Activated CD4-positive, alpha-beta T cell treated with anti-CD3 and anti-CD28 coated beads, Interleukin-10, Interleukin-2, amounts not matched to agents 100 ng/mL and 50 ng/mL, durations not matched to agents 16 hours and 8 hours (primary cell): ENCODE measurements at places on chromosomes 5 and 9.
A peak's percentile ranks its signal among the peaks of the same experiment; 100 is the strongest.

DNA sequence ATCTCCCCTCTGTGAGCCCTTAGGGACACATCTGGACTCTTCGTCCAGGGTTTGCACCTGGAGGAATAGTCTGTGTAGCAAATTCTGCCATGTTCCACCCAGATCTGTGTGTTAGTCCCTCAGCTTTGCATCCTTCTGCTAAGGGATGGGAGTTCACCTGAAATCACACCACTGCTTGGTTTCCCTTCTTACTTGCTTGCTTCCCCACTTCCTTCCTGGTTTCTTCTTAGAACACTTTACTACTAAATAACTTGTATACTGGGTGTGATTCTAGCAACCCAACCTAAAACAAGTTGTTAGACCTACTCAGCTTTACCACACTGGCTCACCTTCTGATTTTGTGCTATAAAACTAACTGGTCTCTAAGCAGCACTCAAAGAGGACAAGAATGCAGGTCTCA lies 202.6 kb upstream of the MAP3K1 start:
- peak; percentile 53 for DNase-seq

GRCh38 chr5:148209151-148209770 lies 6.4 kb downstream of the SPINK6 start:
- no peak for DNase-seq

DNA sequence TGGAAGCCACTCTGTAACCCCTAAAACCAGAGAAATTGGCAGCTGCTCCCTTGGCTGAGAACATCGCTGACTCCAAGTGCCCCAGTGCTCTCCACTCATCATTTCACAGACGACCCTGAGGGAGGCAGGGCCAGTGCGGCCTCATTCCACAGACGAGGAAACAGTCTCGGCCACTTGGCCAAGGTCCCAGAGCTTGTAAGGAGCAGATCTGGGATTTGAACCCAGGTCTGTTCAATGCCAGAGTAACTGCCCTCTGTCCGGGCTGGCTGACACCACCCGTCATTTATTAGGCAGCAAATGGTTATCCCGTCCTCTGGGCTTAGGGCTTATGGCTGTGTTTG lies 19.9 kb upstream of the IER5L start:
- no peak for DNase-seq

DNA sequence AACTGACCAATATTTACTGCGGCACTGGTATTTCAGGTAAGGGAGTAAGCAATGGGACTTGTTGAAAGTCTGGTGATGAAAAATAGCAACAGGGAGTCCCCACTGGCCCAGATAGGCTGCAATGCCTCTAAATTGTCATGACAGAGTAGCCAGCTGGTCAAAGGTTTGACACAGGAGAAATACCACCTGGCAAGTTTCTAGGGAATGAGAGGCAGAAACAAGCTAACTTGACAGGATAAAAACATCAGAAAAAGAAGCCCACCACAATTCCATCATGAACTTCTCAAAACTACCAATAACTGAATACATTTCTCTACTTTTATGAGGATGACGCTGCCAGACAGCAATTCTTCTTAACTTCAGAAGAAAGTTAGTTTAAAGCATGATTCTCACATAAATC lies 99.8 kb downstream of the STRBP start:
- DNase-seq = no peak

DNA sequence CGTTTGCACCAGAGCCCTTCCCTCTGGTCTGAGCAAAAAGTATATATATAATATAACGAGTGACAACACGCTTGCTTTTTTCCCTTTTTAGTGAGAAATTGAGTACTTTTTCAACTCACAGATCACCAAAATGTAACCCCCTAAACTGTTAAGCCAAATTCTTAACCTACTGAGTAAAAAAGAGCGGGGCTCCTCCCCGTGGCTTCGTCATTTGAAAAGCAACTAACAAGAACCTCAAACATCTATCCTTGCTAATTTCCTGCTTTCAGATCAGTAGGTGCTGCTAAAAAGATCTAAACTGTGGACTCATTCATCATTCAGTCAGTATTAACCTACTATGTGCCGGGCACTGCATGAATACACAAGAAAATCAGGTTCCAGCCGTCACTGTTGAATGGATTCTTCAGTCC lies 1.0 kb upstream of the PTBP3 start:
- DNase-seq = peak; percentile 84

DNA sequence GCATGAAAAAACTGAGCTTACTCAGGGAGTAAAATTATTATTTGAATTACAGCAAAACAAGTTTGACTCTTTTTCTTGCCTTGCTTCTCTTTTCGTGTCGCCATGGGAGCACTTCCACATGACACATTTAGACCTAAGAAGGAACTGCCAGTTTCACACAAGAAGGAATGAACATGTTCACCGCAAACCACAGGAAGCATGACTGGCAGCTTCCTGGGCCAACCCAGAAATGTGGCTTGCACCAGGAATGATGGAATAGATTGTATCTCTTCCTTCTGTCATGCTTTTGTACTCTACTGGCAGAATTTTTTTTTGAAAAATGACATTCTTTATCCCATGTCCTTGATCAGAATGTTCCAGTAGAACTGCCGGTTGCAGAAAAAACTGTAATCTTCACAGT lies 32.9 kb upstream of the MAN2A1 start:
- DNase-seq = peak; percentile 77

DNA sequence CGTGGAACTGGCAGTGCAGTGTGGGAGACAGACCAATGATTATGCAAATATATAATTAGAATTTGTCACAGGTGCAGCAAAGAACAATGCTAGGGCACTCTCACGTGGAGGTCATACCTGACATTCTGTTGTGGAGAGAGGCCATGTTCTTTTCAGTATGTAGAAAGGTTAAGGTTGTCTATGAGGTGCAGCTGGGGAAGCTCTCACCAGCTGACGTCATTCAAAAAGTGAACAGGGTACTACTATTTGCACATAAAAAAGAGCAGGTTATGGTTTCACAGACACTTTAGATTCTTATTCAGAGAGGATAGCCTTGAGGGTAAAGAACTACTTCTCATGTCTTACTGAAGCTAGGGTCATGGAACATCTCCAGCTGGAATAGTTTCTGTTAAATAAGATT lies 19.1 kb downstream of the SH3GL2 start:
- no peak for DNase-seq

GRCh38 chr5:135993880-135994636 lies 34.7 kb upstream of the TGFBI start:
- no peak for DNase-seq

DNA sequence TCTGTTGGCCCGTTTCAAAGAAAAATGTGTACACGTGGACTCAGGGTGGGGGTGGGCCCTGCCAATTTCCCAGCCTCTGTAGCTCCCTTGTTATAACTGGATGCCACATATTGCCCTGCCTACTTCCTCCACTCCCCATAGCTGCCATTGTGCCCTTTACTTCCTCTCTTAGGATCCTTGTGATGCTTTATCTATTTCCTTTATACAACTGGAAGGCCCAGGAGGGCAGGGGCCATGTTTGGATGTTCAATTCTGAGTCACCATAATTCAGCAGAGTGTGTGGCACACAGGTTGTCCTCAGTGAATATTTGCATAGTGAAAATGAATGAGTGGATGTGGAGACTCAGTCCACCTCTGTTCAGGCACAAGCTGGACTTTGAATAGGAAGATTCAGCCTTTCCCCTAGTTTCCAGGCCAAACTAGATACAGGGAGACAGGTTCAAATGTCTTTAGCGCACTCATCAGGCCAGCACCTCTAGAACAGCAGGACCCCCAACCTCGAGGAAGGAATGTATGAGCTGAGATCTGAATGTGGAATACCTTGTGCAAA lies 10.6 kb upstream of the FEM1C start:
- DNase-seq = no peak

DNA sequence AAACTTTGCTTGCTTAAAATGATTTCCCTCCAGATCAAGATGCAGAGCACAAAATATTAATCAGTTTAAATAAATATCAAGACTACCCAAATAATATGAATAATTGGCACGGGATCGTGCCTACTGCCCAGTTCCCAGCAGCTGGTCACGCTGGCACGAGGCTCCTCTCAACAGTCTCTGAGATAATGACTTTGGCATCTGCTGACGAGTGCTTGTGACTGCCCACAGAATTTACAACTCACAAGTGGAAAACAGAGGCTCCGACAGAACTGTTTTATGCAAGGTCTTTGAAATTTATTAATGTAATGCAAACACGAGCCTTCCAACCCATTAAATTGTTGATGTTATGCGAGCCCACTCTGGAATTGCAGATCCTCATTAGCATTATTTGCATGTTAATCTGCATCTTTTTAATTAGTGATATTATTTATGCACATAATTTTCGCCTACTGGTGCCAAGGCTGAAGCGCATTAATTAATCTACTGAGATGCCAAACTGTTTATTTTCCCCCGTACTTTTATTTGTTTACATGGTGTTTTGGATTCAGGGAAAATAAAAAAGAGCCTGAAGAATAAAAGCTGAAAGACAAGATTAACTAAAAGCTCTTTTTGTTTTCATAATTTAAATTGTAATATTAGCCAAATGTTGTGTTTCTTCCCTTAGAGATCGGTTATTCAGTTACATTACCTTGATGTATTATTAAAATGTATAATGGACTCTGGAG lies 369.3 kb upstream of the IRX1 start:
- DNase-seq = no peak

- no peak for DNase-seq
Measured at GRCh38 chr9:115157245-115157674, 39.3 kb upstream of the TNC start.

DNA sequence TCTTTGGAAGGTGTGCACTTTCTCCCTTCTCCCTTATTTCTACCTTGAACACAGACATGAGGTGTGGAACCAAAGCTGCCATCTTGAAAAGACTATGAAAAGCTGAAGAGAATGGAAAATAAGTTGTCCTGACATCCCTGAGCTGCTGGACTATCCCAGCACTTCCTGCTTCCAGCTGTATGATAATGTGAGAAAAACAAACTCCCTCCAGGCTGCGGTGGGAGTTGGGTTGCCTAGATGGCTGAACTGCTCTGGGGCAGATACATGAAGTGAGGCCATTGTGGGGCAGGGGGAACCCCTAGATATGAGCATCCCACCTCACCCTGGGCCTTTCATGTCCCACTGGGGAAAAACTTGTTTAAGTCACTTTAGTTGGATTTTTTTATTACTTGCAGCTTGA lies 82.4 kb downstream of the BOD1 start:
- no peak for DNase-seq

DNA sequence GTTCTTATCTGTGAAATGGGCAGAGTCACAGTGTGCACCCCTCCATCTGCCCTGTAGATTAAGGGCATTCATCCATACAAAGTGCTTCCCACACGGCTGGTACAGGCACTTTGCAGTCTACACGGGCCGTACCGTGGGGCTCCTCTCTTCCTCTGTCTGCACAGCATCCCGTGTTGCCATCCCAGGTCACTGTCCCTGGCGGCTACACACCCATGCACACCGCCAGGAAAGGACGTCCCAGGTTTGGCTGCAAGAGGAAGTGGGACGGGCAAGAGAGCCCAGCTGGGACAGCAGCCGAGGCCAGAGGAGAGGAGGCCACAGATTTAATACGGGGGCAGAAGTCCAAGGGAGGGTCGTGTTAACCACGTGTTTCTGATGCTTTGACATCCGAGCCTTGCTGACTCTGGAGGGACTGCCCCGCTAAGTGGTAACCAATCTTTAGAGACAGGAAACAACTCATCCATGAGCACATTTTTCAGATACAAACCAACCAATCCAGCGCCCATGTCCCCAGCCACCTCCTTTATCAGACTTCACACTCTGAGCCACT lies 120.0 kb downstream of the ZNF354C start:
- no peak for DNase-seq

GRCh38 chr5:155575861-155576260 lies 562.3 kb downstream of the KIF4B start:
- no peak for DNase-seq

GRCh38 chr9:136820971-136821825 lies 13.4 kb downstream of the RABL6 start:
- no peak for DNase-seq

DNA sequence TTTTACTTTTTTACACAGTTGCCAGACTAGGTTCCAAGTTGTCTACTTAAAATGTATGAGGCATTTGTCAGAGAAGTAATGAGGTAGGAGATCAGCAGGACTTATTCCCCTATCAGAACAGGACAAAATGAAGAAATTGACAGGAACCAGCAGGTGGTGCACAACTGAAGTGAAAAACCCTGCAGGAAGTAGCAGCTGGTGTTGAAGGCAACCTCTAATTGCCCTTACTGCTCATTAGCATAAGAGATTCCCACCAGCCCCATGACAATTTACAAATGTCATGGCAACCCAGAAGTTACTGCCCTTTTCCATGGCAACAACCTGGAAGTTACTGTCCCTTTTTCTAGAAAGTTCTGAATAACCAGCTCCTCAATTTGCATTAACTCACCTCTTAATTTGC lies 5.4 kb downstream of the PCDHB15 start:
- DNase-seq = no peak

DNA sequence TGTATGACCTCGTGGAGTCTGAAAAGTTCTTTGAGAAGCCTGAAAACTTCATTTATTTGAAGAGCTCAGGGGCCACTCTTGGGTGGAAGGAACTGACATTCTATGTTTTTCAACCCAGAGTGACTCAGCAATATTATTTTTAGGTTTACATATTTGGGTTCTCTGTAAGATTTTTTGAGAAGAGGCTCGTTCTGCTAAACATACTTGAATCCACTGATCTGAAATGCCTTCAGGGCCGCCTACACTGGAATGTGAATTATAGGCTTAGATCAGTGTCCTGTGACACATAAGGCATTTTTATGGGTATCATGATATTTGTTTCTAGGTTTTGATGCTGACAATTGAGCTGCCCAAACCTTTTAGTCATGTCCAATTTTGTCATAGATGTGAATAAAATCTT lies 86.2 kb downstream of the PSAT1 start:
- DNase-seq = no peak

GRCh38 chr9:110016340-110016739 lies 191.6 kb downstream of the C9orf152 start:
- no peak for DNase-seq

DNA sequence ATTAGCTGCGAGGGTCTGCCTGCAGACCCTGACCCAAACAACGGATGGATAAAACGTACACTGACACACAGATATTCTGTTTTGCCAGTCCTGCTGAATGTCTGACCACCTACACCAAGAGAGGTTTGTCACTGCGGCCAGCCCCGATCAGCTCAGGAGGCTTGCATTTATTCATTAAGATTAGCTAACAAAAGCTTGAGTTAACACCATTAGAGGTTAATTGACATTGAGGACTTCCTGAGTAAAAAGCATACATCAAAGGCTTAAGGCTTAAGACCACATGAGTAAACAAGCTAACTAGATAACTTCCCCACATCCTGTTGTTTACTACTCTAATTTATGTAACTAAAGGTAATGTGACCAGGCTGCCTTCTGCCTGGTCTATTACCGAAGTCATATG lies 198.1 kb upstream of the TRPC7 start:
- DNase-seq = no peak

DNA sequence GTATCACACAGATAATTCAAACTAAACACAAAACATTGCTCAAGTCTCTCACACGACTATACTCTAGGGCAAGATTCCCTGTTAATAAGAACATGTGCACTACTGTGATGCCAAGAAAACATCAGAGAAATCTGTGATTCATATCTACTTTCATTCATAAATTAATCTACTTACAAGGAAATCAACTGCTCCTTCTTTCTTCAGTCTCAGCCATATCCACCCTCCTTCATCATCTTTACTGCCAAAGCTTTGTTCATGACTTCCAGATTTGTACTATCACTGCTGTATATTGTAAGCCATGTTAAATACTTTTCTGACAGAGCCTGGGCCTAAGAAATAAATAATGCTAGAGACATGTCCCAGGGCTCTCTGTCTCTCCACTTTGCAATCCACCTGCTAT lies 35.1 kb downstream of the CTNNAL1 start:
- DNase-seq = no peak
